ENCODE measurements at places on chromosomes 7 and 10. TPM values are rescaled to one million over a fixed set of nuclear protein-coding genes. Genes with fewer than 3 reads are reported as not detected.

SEMA3A gene
- total RNA-seq = 42.3 TPM

ABCA13 gene
- total RNA-seq = under 0.01 TPM

KIF20B gene
- total RNA-seq = 9.4 TPM

MRPS33 gene
- total RNA-seq = 45.0 TPM

MGMT gene
- 21.0 TPM for total RNA-seq

ASZ1 gene
- not detected for total RNA-seq

SHTN1 gene
- total RNA-seq = 1.2 TPM

WBP1L gene
- total RNA-seq = 63.5 TPM

SEMA3E gene
- 0.06 TPM for total RNA-seq

PDK4 gene
- total RNA-seq = 3.2 TPM

ARHGEF35 gene
- 3.0 TPM for total RNA-seq

CDC14C gene
- not detected for total RNA-seq

GBX1 gene
- not detected for total RNA-seq

GOLGA7B gene
- 0.06 TPM for total RNA-seq

CHST15 gene
- total RNA-seq = 14.4 TPM

SFTPA2 gene
- total RNA-seq = not detected

CDK6 gene
- 19.8 TPM for total RNA-seq

OR9A2 gene
- total RNA-seq = not detected

RTKN2 gene
- total RNA-seq = 2.9 TPM

HOXA1 gene
- total RNA-seq = 0.12 TPM

TLX1 gene
- total RNA-seq = not detected

ANXA11 gene
- total RNA-seq = 103 TPM

COL1A2 gene
- total RNA-seq = 2,181 TPM

CALCR gene
- total RNA-seq = not detected

RADIL gene
- total RNA-seq = 1.5 TPM

RNF32 gene
- 1.2 TPM for total RNA-seq

LRRC4 gene
- 0.06 TPM for total RNA-seq

PNLIP gene
- not detected for total RNA-seq

LBX1 gene
- total RNA-seq = not detected

LRRC17 gene
- total RNA-seq = 207 TPM

LCOR gene
- total RNA-seq = 11.0 TPM

ZNF862 gene
- total RNA-seq = 10.0 TPM

HNRNPH3 gene
- total RNA-seq = 27.6 TPM

EIF5AL1 gene
- 0.53 TPM for total RNA-seq

CYP3A7 gene
- not detected for total RNA-seq

GCK gene
- total RNA-seq = 0.25 TPM

LRGUK gene
- 0.13 TPM for total RNA-seq

ZNF853 gene
- 0.13 TPM for total RNA-seq

ZNF716 gene
- not detected for total RNA-seq

BMPER gene
- total RNA-seq = 5.9 TPM

CHST12 gene
- 4.2 TPM for total RNA-seq

NPFFR1 gene
- under 0.01 TPM for total RNA-seq

SPDYE11 gene
- total RNA-seq = not detected

CUL2 gene
- 27.3 TPM for total RNA-seq

MYH16 gene
- not detected for total RNA-seq

All from aortic smooth muscle cell (primary cell).